Testis (tissue), 5 donors: ENCODE measurements at places on chromosomes 7 and 10. TPM values are rescaled to one million over a fixed set of nuclear protein-coding genes. Genes with fewer than 3 reads are reported as not detected.

DNA sequence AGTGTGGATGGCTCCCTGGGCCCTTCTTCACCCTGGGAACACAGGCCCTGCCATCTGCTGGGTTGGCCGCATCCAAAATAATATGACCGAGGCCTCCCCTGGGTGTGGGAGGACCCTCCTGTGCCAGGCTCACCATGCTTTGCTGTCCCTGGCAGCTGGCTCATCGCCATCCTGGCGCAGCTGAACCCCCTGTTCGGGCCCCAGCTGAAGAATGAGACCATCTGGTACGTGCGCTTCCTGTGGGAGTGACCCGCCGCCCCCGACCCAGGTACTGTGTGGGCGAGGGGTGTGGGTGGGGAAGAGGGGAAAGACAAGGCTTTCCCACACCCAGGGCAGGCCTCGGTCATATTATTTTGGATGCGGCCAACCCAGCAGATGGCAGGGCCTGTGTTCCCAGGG lies 4.8 kb downstream of the ATP6V0E2 start:
- peaks cover 15% of the 10 kb centered on the region for H3K4me1 ChIP-seq
- H3K4me3 ChIP-seq: no peak overlapping the region
- H3K27ac ChIP-seq: no peak overlapping the region
- DNase-seq: no peak
- no peaks in the 10 kb centered on the region for H3K27me3 ChIP-seq

NPY gene
- not detected for total RNA-seq

CNNM1 gene
- total RNA-seq: 51.9 TPM

WNT8B gene
- 0.37 TPM for total RNA-seq

UCN3 gene
- total RNA-seq: not detected

ALDH18A1 gene
- total RNA-seq: 29.8 TPM

DNA sequence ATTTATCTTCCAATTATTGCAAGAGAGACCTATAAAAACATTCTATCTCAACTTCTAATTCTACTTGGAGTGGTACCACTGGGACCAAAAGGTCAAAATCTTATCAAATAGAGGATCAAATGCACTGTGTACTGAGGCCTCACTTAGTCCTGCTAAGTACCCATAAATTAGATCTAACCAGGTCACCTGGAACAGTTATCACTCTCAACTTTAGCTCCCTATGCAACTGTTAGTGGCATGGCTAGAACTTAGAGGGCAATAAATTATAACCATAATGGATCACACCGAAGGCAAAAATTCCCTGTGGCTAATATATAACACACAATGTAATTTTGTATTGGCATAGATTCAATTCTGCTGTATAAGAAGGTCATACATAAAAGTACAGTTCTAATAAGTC lies 428.9 kb downstream of the PCDH15 start:
- H3K36me3 ChIP-seq: no peaks in the 10 kb centered on the region
- no peak for DNase-seq
- H3K4me3 ChIP-seq: no peak overlapping the region

DNA sequence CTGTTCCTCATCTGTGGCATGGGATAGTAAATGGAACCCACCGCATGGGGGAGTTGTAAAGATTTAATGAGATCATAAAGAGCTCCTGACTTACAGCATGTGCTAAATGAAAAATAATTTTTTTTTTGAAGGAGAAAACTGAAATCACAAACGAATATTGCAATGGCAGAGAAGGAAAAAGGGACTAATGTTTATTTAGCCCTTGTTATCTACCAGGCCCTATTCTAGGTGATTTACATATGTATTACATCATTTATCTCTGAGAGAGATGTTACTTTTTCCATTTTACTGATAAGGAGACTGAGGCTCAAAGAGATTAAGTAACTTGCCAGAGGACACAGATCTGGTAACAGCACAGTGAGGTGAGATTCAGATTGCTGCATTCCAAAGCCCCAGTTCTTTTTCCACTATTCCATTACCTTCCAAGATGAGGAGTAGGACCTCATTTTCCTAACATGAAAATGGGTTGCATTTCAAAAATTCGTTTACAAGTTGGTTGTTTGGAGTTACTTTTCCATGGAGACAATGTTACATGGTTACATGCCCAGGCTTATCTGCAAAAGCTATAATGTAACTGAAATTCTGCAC lies 28.6 kb downstream of the VCL start:
- peak overlapping the region; percentile 47 for H3K27ac ChIP-seq
- no peaks in the 10 kb centered on the region for H3K27me3 ChIP-seq
- no peak overlapping the region for H3K4me3 ChIP-seq
- DNase-seq: no peak
- H3K36me3 ChIP-seq: no peaks in the 10 kb centered on the region
- H3K4me1 ChIP-seq: peaks cover 55% of the 10 kb centered on the region

DNA sequence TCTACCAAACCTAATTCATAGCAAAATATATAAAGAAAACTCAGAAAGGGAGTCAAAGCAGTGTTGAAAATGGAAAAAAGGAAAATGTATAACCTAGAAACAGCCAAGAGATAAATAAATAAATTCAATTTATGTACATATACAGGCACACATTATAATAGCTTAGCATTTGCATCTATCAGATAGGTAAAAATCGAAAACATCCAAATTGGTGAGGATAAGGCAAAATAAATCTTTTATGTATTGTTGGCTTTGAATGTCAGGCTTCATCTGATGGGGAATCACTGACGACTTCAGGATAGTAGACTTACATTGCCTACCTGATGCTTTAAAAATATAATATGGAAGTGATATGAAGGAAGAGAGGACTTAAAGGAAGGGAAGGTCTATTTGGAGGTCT lies 20.6 kb upstream of the CHRM2 start:
- H3K36me3 ChIP-seq: no peaks in the 10 kb centered on the region
- no peak overlapping the region for H3K27ac ChIP-seq
- H3K4me3 ChIP-seq: no peak overlapping the region
- no peak for DNase-seq
- no peaks in the 10 kb centered on the region for H3K4me1 ChIP-seq

DPYSL4 gene
- 21.0 TPM for total RNA-seq

KEL gene
- 124 TPM for total RNA-seq

GRCh38 chr10:47359626-47360418 lies 11.7 kb downstream of the RBP3 start:
- no peak for DNase-seq
- no peak overlapping the region for H3K27ac ChIP-seq
- no peaks in the 10 kb centered on the region for H3K27me3 ChIP-seq
- no peak overlapping the region for H3K4me3 ChIP-seq
- H3K36me3 ChIP-seq: no peaks in the 10 kb centered on the region

PRLHR gene
- 0.79 TPM for total RNA-seq

GRCh38 chr7:73719806-73720169 lies 319 bp upstream of the STX1A start:
- H3K4me1 ChIP-seq: peaks cover 25% of the 10 kb centered on the region
- H3K4me3 ChIP-seq: peak overlapping the region; percentile 48
- no peaks in the 10 kb centered on the region for H3K36me3 ChIP-seq
- H3K27me3 ChIP-seq: no peaks in the 10 kb centered on the region
- DNase-seq: no peak

- no peaks in the 10 kb centered on the region for H3K36me3 ChIP-seq
- H3K27ac ChIP-seq: no peak overlapping the region
- H3K27me3 ChIP-seq: no peaks in the 10 kb centered on the region
- no peak for DNase-seq
These were observed 9.8 kb downstream of the SDK1 start for GRCh38 chr7:3310884-3311283.

SPDYE2 gene
- 5.4 TPM for total RNA-seq

GRCh38 chr10:59002011-59002410 lies 174.4 kb upstream of the PHYHIPL start:
- H3K36me3 ChIP-seq: no peaks in the 10 kb centered on the region
- DNase-seq: no peak
- H3K4me3 ChIP-seq: no peak overlapping the region
- H3K27me3 ChIP-seq: no peaks in the 10 kb centered on the region
- peak overlapping the region; percentile 2 for H3K27ac ChIP-seq

DNA sequence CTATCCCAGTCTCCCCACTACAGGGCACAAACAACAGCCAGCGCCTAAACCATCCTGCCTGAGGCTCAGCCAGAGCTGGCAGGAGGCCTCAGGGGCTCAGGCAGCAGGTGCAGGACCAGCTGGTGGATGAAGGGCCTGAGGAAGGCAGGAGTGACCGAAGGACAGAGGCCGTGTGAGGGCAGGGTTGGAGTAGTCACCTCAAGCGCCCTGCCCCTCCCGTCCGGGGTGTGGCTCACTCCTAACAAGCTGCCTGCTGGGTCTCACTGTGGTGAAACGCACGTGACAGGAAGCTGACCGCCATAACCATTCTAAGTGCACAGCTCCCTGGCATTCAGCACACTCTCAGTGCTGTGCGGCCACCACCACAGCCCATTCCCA lies 281.1 kb downstream of the ELFN1 start:
- H3K36me3 ChIP-seq: no peaks in the 10 kb centered on the region
- H3K27ac ChIP-seq: no peak overlapping the region
- no peaks in the 10 kb centered on the region for H3K27me3 ChIP-seq
- peaks cover 6% of the 10 kb centered on the region for H3K4me1 ChIP-seq
- no peak overlapping the region for H3K4me3 ChIP-seq
- DNase-seq: no peak

CALHM1 gene
- 0.50 TPM for total RNA-seq

ZNF716 gene
- 1.0 TPM for total RNA-seq

- DNase-seq: no peak
- H3K4me3 ChIP-seq: no peak overlapping the region
- H3K27ac ChIP-seq: no peak overlapping the region
- no peaks in the 10 kb centered on the region for H3K36me3 ChIP-seq
- H3K4me1 ChIP-seq: no peaks in the 10 kb centered on the region
These were observed 130.4 kb downstream of the MBL2 start for GRCh38 chr10:52642208-52642607.

GRCh38 chr7:142523821-142524460 lies 225.3 kb upstream of the PRSS1 start:
- no peak for DNase-seq
- H3K36me3 ChIP-seq: no peaks in the 10 kb centered on the region
- H3K27ac ChIP-seq: no peak overlapping the region
- H3K4me1 ChIP-seq: no peaks in the 10 kb centered on the region
- no peak overlapping the region for H3K4me3 ChIP-seq
- no peaks in the 10 kb centered on the region for H3K27me3 ChIP-seq

DNA sequence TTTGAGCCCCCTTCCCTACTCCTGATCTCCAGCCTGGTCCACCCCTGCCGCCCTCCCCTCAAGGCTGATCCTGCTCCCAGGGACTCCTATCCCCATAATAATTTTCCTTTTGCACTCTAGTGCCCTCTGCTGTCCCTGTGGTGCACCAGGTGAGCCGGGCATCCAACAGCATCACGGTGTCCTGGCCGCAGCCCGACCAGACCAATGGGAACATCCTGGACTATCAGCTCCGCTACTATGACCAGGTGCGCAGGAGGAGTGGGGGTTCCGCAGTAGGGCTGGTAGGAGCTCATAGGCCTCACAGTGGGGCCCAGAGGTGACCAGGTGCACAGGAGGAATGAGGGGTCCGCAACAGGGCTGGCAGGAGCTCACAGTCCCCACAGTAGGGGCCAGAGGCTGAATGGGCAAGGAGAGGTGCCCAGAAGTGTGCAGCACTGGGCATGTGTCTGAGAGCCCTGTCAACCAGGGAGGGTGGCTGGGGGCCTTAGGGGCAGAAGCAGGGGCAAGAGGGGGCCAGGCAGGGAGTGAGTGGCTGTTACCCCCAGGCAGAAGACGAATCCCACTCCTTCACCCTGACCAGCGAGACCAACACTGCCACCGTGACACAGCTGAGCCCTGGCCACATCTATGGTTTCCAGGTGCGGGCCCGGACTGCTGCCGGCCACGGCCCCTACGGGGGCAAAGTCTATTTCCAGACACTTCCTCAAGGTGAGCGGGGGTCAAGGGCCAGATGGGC lies 11.7 kb downstream of the EPHB6 start:
- H3K27ac ChIP-seq: no peak overlapping the region
- H3K4me1 ChIP-seq: no peaks in the 10 kb centered on the region
- no peak overlapping the region for H3K4me3 ChIP-seq

- peaks cover 19% of the 10 kb centered on the region for H3K4me1 ChIP-seq
- H3K36me3 ChIP-seq: no peaks in the 10 kb centered on the region
- H3K27ac ChIP-seq: no peak overlapping the region
These were observed 62.6 kb downstream of the COL13A1 start for GRCh38 chr10:69864321-69864720.
